ENCODE measurements at places on chromosomes 16 and 17.

- DNase-seq = no peak
Observed at GRCh38 chr17:71164561-71164960, 956.3 kb upstream of the SOX9 start.

GRCh38 chr17:1573932-1574696, 11.5 kb upstream of the PITPNA start:
- peak; percentile 96 for DNase-seq

DNA sequence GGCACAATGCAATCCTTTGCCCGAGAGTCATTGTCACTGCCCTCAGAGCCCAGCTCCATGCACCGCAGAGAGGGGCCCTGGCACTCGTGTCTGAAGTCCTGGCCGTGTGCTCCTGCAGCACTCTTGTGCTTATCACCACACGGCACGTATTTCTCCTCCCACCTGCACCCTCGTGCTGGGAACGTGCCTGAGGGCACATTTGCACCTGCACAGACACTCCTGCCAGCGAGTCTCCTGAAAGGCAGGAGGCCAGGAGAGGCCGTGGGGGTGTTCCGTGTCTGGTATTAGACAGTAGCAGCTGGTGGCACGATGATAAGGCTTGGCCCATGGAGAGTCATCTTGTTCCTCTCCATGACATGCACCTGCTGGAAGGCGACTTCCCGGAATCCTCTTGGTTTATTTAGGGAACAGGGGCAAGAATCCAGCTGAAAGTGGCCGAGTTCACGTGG, 3.4 kb upstream of the ACSF3 start:
- no peak for DNase-seq

- DNase-seq = peak; percentile 85
Observed at GRCh38 chr16:11396241-11397048, 51.2 kb downstream of the RMI2 start.

GRCh38 chr17:13917634-13918033, 151.7 kb upstream of the COX10 start:
- DNase-seq = no peak

DNA sequence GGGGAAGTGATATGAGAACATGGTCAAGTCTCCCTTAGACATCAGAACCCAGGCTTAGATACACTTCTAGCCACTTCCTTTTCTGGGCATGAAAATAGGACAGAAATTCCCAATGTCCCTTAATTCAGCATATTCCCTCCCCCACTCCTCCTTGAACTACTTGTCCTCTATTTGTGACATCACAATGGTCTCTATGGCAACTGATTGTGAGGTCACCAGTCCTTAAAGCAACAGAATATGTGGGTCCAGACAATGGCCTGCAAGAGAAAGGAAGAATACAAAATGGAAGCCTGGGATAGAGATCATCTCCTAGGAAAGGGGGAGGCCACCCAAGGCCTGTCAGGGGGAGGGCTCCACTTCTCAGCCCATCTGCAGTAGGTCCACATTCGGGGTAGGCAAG, 6.7 kb upstream of the SEZ6 start:
- no peak for DNase-seq
